ENCODE measurements at places on chromosomes 3 and 15.

- DNase-seq = no peak
Measured at GRCh38 chr15:61410662-61411061, 181.6 kb upstream of the RORA start.

DNA sequence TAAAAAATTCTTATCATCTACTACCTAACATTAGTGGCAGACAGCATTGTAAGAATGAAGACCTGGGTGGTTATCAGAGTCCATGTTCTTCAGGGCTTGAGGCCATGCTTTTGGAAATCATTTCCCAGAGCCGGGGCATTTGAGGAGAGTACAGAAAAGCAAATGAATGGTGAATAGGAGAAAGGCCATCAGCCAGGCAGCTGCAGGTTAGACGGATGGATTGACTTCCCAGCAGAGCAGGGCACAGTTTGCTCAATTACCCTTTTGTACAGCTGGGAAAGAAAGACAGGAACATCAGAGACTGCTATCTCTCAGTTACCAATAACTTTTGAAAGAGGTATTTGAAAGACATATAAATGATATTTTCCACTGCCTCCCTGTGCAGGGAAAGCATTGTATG lies 135.6 kb downstream of the ALCAM start:
- DNase-seq = no peak

DNA sequence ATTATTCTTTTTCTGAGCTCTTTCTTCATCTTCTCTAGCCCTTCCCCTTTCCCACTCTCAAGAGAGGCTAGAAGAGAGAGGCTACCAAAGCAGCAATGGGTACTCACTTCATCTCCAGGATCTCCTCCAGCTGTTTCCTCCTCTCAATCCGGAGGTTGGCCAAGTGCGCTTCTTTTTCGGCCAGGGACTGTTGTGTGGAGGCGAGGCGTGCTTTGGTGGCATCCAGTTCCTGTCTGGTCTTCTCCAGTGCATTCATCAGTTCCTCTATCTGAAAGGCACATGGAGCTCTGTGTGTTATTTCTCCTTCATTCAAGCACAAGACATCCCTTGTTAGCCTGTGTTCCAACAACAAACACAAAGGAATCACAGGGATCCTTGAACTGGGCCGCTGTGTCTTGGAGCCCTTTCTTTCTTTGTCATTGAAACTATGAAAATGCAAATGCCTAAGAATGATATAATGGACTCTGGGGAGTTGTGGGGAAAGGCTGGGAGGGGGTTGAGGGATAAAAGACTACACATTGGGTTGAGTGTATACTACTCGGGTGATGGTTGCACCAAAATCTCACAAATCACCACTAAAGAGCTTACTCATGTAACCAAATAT lies 401.3 kb upstream of the WNT5A start:
- DNase-seq = no peak

- DNase-seq = no peak
Measured at GRCh38 chr15:101172501-101173071, 79.3 kb downstream of the CHSY1 start.

DNA sequence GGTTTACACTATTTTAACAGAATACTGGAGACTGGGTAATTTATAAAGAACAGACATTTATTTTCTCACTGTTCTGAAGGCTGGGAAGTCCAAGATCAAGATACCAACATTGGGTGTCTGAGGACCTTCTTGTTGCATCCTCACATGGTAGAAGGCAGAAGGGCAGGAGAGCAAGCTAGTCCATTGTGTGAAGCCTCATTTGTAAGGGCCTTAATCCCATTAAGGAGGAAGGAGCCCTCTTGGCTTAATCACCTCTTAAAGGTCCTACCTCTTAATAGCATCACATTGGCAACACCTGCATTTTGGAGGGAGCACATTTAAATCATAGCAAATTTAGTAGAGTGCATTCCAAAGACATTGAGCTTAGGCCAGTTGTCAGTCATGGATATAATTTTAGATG lies 26.2 kb downstream of the UBE2Q2 start:
- no peak for DNase-seq

- no peak for DNase-seq
Measured at GRCh38 chr3:141259821-141260629, 28.4 kb downstream of the PXYLP1 start.

- DNase-seq = no peak
Measured at GRCh38 chr3:106425916-106426315, 557.1 kb upstream of the CBLB start.

DNA sequence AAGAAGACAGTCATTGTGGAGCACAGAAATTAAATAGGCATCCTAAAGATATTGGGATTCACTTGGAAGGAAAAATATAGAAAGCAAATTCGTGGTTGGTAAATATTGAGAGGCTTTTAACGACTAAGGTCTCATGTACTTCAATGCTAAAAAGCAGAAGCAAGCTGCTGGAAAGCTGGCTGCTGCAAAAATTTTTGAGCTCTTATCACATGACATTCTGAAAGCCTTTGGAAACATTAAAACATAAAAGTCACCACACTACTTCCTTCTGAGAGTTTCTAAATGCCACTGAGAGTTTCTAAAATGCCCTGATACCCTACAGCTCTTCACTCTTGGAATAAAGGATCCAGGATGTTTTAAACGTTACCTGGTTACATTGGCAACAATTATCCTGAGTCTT lies 39.0 kb upstream of the CBLB start:
- no peak for DNase-seq

- no peak for DNase-seq
Measured at GRCh38 chr3:138367911-138368310, 19.5 kb downstream of the MRAS start.

DNA sequence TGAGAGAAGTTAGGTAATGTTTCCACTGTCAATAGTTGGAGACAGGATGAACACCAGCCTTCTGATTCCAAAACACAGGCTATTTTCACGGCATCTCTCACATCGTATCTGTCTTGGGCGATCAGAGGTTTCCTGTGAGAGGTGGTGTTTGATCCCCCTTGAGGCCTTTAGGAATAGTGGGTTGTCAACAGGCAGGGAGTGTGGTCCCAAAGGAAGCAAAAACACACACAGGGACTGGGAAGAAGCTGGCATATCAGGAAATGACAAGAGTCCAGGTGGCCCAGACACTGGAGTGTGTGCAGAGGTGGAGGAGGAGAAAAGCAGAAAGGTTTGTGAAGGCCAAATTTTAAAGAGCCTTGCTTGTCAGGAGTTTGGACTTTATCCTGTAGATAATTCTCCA lies 6.6 kb upstream of the MAGEF1 start:
- DNase-seq = no peak

DNA sequence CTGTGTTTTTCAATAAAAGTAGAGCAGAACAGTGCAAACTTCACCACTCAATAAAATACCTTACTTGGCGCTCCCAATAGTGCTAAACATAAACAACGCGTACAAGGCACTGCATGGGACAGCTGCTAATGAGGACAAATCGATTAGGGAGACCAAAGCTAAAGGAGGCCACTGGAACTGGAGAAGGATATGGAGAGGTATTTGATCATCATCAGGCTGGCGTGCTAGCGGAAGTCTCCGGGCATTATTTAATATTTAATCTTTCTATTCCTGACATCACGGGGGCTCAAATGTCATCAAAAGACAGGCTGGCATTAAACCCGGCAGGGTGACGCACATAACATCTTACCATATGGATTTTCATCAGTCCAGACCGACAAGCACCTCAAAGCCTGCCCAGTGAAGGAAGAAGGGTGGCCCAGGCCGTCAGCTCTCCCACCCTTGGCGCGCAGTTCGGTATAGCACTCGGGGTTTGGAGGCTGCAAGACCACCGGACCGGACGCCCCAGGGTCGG lies 604 bp downstream of the CCPG1 start:
- DNase-seq = no peak

DNA sequence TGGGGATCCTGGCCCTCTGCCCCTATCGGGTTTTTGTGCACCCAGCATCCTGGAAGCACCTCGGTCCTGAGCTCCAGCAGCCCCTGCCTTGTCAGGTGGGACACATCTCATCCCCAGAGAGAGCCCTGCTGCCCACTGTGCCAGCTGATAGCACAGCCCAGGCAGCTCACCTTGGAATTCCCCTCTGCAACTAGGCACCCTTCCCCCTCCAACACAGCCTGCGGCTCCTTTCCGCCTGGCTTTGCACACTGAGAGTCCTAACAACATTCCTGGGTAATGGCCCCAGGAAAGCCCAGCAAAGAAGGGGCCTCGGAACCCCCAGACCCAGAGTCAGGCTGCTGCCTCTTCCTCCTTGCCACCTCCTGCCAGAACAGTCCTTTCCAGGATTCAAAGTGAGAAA lies 5.9 kb downstream of the HCN4 start:
- DNase-seq = no peak

DNA sequence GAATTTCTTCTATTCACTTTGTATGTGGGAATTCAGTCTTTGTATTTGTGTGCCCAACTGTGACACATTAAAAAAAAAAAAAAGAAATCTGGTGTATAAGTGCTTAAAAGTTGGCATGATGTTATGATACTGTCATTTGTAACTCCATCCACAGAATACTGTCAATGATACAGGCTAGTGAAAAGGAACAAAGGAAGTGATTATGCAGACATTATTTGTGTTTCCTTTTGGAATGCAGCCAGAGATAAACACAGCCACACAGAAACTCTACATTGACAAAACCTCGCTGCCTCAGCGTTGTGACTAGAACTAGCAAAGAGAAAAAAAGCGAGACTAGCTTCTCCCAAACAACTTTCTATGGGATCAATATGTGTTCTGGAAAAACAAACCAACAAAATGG lies 519.2 kb upstream of the AGTR1 start:
- DNase-seq = no peak

- no peak for DNase-seq
Measured at GRCh38 chr3:64224826-64225610, at the start of gene PRICKLE2. Gene PRICKLE2 (minus strand): TSS chr3:64225466. CDS start chr3:64198927, 26,539 bp downstream.

DNA sequence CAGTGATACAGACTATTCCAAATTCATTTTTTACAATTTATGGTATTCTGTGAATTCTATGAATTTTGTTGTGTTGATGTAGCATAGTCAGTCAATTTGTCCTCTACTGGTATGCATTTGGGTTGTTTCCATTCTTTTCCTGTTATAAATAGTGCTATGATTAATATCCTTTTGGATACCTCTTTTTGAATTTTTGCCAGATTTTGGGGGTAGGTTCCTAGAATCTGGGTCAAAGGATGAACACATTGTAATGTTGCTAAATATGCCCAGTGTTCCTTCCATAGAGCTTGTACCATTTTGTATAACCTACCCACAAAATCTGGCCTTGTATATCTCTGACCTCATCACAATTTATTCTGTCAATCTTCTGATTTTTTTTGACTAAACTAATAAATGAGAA lies 44.4 kb upstream of the C3orf38 start:
- no peak for DNase-seq

DNA sequence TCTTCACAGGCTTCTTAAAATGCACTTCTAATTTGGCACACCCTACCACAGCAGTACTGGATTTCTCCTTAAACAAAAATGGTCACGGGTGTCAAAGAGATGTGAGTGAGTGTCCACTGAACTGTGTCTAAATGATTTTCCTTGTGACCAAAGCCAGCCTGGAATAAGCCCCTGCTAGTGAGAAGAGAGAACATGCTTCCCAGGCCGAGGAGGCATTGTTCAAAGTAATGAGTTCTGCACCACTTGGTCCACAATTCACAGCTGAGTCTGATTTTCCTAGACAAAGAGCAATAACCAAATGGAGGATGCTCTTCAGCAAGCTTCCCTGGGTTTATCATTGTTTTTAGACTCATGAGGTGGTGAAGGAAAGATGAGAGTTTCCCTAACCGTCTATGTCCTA lies 3.8 kb downstream of the PLCH1 start:
- DNase-seq = no peak

DNA sequence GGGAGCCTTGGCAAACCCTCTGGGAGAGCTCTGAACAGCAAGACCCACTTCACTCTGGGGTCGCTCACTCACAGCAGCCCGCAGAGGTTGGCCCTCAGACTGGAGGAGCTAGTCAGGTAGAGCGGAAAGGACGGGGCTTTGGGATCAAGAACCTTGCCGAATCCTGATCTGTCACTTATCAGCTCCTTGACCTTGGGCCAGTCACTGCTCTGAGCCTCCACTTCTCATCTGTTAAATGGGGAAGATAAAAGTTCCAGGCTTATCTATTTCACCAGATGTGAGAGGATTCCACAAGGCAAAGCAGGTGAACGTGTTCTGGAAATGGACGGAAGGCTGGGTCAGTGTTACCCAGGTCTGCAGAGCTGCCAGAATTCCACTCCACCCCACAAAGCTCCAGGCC lies 29.4 kb downstream of the SEMA5B start:
- DNase-seq = no peak

GRCh38 chr15:40248006-40248783 lies 9.3 kb downstream of the PAK6 start:
- no peak for DNase-seq

- DNase-seq = no peak
Measured at GRCh38 chr3:64445109-64445943, 220.1 kb upstream of the PRICKLE2 start.

DNA sequence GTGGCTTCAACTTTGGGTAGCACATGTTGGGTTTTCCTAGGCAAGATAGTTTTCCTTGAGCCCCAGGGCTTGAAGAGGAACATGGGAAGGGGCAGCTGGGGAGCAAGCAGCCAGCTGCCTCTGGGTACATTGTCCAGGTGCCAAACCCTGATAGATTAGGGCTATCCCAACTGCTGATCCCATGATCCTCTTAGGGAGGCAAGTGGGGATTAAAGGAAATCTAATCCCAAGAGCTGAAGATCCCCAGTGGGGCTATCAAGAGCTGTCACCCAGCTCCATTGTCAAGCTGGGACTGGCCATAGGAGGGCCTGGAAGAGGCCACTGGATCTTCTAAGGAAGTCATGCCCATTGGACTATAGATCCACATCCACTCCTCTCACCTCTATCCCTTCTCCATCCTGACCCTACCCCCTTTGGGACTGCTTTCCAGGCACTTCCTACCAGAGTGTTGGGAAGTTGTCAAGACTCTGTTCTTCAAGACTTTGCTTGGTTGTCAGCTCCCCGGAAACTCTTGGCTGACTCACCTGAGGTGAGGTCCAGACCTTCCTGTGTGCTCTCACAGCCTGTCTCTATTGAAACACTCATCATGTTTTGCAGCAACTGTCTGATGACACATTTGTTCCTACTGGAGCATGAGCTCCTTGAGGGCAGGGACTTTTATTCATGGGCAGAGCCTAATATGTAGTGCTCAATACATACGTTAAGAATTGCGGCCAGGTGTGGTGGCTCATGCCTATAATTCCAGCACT lies 5.9 kb downstream of the CAMK2N2 start:
- no peak for DNase-seq

- DNase-seq = no peak
Measured at GRCh38 chr15:31212326-31213080, 111.0 kb upstream of the TRPM1 start.

DNA sequence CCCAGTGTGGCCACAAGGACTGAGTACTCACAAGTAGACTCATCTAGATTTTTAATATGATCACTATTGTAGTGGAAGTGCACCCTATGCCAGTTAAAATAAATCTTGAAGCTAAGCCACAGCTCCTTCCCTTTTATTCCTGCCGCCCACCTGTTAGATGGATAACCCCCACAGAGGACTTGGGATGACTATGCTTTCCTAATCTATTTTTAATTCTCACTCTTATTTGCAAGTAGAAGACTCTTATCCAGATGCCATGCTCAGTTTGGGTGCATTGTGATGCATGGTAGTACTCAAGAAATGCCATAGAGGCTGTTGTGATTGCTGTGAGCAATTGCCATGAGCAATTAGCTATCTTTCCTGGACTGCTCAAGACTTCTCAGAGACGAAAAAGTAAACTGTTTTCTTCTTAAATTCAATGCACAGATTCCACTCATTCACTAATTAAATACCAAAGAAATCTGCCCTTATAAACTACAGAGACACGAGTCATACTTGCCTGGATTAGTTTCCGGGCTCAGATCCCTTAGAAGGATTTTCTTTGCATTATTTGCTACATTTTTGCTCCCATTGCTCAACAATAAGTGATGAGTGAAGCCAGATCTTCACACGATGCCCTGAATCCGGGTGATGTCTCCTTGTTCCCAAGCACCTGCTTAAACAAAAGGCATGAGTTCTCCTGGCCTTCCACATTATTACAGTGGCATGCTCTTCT lies 472.1 kb downstream of the SOX2 start:
- DNase-seq = no peak

All from activated T-helper 9 cell treated with anti-CD3 and anti-CD28 coated beads, Interleukin-2, amount 50 U/mL, for 16 hours (primary cell).